ENCODE measurements at places on chromosomes 3 and 15.

- no peak for DNase-seq
Measured at GRCh38 chr3:9957214-9957613, 5.0 kb upstream of the PRRT3 start.

GRCh38 chr3:67655364-67656121 lies 1.1 kb upstream of the SUCLG2 start:
- DNase-seq = peak; percentile 76

DNA sequence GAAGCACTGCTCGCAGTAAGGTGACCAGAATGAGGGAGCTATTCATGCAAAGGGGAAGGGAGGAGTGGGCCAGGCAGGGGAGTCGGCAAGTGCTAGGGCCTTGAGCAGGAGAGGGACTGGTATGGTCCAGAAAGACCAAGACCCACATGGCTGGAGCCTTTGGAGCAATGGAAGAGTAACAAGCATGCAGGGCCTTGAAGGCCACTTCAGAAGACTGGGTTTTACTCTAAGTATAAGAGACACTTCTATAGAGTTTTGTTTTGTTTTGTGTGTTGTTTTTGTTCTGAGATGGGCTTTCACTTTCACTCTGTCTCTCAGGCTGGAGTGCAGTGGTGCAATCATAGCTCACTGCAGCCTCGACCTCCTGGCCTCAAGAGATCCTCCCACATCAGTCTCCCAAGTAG lies 42.0 kb downstream of the BFSP2 start:
- peak; percentile 12 for DNase-seq

GRCh38 chr3:64267721-64268604 lies 42.7 kb upstream of the PRICKLE2 start:
- no peak for DNase-seq

- no peak for DNase-seq
Measured at GRCh38 chr3:115525731-115526130, 97.6 kb upstream of the GAP43 start.

GRCh38 chr3:56681984-56682461 lies 1.0 kb downstream of the TASOR start:
- no peak for DNase-seq

DNA sequence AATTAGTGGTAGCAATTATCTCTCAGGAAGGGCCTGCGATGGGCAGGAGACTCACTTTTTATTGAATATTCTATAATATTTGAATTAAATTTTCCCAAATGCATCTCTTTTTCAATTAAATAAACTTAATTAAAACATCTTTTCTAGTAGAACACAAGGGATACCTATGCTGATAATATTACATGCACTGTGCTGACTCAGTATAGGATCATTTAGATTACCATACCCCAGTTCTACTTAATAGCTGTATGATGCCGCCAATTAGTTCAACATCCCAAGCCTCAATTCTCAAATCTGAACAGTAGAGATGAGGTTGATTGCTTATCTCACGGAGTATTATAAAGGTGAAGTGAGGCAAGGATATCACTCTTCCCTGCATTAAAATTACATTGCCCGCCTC lies 149.2 kb downstream of the SLCO3A1 start:
- no peak for DNase-seq

DNA sequence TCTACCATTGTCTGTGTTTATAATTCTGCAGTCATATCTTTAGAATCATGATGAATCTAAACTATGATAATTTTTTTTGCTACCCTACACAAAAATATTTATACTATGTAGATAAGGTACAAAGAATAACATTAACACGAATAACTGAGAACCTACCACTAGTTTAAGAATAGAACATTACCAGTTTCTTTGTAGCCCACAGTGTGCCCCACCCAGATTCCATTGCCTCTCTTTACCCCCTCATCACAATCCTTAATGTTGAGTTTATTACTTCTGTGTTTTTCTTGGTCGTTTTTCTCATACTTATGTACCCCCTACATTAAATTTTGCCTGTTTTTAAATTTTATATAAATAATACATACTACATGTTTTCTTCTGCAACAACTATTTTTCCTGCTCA lies 140.5 kb downstream of the BBX start:
- no peak for DNase-seq

DNA sequence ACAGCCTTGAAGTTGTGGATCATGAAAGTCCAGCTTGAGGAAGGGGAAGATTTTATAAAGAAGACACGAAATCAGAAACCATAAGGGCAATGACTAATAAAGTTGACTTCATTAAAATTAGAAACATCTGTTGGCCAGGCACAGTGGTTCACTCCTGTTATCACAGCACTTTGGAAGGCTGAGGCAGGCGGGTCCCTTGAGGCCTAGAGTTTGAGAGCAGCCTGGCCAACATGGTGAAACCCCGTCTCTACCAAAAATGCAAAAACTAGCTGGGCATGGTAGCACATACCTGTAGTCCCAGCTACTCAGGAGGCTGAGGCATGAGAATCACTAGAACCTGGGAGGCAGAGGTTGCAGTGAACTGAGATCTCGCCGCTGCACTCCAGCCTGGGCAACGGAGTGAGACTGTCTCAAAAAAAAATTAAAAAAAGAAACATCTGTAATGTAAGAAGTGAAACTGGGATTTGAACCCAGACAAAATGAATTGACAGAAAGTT lies 7.9 kb upstream of the UBXN7 start:
- DNase-seq = no peak

DNA sequence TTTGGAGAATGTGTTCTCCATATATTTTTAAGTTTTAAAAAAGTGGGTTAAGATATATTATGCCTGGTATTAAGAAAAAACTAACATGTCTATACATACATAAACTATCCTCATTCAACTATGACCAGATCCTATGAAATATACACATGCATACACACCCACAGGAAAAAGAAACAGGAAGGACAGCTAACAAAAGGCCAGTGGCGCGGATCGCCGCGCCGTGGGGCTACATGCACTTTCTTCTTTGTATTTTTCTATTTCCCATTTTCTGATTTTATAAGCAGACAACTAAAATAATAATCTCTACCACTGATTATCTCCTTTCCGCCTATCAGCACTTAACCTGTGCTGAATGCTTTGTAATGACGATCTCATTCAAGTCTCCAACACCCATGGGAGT lies 160.1 kb downstream of the OR4M2 start:
- DNase-seq = no peak

DNA sequence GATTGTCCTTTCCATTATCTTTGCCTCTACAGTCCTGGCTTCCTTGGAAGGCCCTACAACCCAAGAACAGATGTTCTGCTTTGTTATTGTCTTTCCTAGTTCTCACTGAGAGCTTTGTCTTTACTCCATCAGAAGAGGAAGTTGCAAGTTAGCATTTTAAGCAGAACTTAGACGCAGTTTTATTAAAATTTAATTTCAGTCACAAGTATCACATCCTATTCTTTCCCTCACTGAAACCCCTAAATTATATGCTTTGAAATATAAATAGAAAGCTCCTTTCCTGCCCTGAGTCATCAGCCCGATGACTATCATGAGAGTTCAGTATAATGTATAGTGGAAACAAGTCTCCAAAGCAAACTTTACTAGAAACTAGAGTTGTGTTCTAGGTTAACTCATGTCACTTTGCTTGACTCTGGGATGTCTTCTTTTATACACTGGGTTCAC lies 291.2 kb upstream of the RBMS3 start:
- DNase-seq = no peak

- DNase-seq = no peak
Measured at GRCh38 chr15:59332009-59332408, 40.7 kb downstream of the MYO1E start.

- DNase-seq = no peak
Measured at GRCh38 chr3:72255191-72255590, 470.2 kb upstream of the PROK2 start.

DNA sequence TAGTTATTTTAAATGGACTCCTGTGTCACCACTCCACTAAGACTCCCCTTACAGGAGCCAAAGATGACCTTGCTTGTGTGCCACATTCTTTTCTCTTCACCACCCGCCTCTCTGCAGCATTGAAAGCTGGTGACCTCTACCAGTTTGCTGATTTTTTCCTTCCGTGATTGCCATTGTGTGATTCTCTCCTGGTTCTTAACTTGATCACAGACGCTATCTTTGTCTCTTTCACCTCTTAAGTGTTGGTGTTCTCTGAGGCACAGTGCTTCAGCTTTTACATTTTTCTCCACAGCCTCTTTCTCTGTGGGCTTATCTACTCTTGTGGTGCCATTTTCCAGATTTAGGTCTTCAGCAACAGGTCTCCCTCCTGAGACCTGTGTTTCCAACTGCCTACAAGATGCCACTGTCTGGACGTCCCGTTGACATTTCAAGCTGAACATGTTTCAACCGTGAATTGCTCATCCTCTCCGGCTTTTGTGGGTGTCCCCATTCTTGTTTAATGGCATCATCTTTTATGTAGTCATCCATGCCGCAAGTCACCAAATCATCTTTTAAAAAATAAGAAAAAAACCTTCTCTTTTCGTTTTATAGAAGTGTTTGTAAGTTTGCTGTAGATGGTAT lies 26.5 kb downstream of the IQGAP1 start:
- no peak for DNase-seq

GRCh38 chr3:117645561-117646242 lies 936.1 kb downstream of the TUSC7 start:
- DNase-seq = no peak

DNA sequence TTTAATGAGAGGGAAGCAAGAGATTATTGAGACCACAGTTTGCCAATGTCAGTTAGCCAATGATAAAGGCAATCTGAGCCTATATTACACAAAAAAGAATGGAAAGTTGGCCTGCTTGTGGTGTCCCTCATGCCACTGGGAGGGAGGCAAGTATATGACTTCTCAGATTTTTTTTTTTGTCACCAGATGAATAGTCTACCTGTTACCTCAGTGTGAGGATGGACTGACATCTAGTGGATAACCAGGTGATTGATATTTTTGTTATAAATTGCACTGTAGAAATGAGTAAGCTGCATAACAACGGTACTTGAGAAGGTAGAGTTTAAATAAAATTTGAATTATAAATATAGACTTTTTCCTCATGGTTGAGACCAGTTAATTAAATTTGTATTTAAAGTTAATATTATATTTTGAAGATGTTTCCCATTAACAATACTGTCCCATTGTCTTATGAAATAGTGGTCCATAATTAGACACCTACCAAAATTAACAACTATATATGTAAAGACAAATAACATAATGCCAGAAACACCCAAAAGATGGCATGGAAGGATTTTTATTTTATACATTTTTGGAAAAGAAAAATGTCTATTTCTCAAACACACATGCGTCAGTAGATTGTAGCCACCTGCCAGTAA lies 237.8 kb upstream of the GADL1 start:
- peak; percentile 18 for DNase-seq

- no peak for DNase-seq
Measured at GRCh38 chr15:64311566-64311965, 44.4 kb downstream of the CSNK1G1 start.

DNA sequence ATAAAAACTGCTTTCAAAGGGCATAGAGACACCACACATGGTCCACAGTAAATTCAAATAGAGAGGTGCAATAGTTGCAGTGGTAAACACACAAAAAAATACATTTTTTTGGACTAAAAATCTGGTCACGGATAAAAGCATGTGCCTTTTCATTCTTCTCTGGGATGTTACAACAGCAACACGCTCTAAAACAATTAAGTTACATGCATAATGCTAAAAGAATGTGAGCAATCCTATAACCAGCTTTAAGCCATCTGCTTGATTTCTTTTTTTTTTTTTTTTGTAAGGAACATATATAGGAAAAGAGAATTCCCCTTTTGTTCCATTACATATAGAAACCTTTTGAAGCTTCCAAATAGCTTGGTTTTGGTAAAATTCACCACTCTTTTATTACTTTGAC lies 20.0 kb downstream of the WNT5A start:
- no peak for DNase-seq

DNA sequence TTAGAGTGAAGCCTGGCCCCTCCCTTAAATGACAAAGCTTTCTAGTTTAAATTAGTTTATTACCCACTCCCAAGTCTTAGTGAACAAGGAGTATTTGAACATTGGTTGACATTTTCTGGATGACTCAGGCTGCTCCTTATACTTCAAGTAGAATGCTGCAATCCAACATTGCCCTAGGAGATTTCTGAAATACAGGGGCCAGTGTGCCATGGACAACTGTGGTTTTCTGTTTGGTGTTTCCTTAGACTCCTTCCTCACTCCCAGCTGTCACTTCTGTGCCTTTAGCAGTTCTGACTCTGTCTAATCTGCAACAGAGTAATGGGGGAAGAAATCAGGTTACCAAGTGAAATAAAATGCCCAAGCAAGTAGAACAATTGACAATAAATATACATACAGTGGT lies 116.1 kb upstream of the P2RY1 start:
- no peak for DNase-seq

DNA sequence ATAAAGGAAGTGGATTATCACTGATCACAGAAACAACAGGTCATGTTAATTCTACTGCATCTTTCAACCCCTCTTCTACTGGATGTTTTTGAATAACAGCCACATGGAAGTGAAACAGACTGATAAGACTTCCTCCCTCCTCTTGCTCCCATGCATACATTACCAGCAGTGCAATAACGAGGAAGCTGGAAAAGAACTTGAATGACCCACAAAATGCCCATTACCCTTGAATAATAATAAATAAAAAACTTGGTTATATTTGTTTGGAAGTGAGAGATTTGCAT lies 51.6 kb downstream of the RARB start:
- no peak for DNase-seq

GRCh38 chr3:179436517-179436916 lies 14.8 kb downstream of the GNB4 start:
- no peak for DNase-seq

DNA sequence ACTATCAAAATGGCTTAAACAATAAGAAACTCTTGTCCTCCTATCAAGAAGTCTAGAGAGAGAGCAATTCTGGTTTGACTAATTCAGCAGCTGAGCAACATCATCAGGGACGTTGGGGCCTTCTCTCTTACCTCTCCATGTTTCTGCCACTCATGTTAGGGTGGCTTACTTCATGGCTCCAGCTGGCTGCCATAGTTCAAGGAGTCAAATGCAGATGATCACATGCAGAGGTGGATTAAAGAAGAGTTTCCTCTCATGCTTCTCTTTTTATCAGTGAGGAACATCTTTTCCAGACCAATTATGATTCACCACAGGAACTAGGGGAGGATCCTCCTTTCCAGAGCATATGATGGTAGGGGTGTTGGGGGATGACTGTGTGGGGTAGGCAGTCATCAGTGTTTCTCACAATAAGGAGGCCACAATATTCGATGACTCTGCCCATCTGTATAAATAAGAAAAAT lies 45.5 kb downstream of the NEK11 start:
- DNase-seq = no peak

GRCh38 chr15:48109212-48109611 lies 11.6 kb upstream of the SLC24A5 start:
- no peak for DNase-seq

- DNase-seq = no peak
Measured at GRCh38 chr3:4719046-4719501, 225.9 kb downstream of the ITPR1 start.

- DNase-seq = peak; percentile 21
Measured at GRCh38 chr3:106299300-106300098, 430.7 kb upstream of the CBLB start.

Data from CD4-positive, alpha-beta T cell treated with Interleukin-15 for 4 hours (primary cell).